IMR-90 (cell line): ENCODE measurements at places on chromosomes 4 and X. TPM values are rescaled to one million over a fixed set of nuclear protein-coding genes. Genes with fewer than 3 reads are reported as not detected.
A peak's percentile ranks its signal among the peaks of the same experiment; 100 is the strongest.

DNA sequence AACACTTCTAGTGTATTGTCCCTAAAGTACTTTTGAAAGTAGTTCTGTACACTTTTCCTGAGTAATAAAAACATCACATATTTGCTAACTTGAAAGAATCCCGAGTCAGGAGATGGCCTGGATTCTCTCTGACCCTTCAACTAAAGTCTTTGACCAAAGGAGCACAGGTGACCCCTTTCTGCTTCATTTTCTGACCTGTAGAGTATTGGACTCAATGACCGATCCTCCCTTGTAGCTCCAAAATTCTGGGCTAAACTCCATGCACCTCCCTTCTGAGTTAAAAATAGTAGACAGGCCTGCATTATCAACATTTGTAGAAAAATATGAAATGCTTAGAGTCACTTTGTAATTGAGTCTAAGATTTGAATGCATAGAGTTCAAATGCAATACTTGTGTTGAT is 4.0 kb upstream of the TAPT1 start:
- no peaks in the 10 kb centered on the region for H3K36me3 ChIP-seq
- H3K4me1 ChIP-seq, result no peaks in the 10 kb centered on the region
- no peaks in the 10 kb centered on the region for H3K27me3 ChIP-seq
- no peak overlapping the region for H3K27ac ChIP-seq

DNA sequence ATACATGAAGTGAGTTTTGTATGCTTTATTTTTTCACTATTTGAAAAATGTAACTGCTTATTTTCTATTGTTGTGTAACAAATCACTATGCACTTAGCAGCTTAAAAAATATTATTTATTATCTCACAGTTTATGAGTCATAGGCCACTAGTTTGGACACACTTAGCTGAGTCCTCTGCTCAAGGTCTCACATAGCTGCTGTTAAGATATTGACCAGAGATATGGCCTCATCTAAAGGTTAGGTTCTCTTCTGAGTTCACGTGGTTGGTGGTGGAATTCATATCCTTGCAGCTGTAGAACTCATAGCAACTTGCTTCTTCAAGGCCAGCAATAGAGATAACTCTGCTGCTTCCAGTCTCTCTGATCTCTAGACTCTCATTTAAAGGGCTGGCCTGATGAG is 534.4 kb downstream of the SPRY1 start:
- no peak overlapping the region for H3K4me3 ChIP-seq
- peak; percentile 12 for DNase-seq
- no peaks in the 10 kb centered on the region for H3K27me3 ChIP-seq
- H3K27ac ChIP-seq, result no peak overlapping the region
- no peaks in the 10 kb centered on the region for H3K4me1 ChIP-seq

DNA sequence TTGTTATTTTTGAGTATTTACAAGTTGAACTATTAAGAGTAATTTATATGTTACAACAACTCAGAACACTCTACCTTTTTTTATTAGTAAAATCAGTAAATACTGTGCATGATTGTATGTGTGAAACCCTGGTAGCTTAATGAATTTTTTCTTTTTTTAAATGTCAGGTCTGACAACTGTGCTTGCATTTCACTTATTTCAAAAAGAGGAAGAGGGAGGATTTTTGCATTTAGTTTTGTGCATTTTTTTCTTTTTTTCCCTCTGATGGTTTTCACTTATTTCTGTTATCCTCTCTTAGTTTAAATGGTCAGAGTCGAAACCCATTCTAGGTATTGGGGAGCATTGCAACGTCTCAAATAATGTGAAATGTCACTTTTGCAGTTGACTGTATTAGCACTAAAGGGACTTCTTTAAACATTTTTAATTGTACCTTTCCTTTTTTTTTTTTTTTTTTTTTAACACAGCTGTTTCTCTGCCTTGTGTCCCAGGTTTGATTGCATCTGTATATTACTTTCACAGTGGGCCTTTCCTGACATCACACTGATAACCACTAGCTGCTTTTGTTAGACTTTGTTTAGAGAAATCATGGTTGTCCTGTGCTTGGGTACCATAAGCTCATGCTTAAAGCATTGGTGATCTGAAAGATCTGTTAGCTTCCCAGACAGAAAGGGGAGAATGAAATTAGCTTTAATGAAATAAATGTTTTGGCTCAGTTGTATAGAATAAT is 28.5 kb downstream of the MOB1B start:
- no peak overlapping the region for H3K4me3 ChIP-seq
- DNase-seq, result peak; percentile 19
- no peaks in the 10 kb centered on the region for H3K36me3 ChIP-seq
- no peaks in the 10 kb centered on the region for H3K27me3 ChIP-seq

TBC1D9 gene
- 15.2 and 16.9 TPM in 2 replicates for total RNA-seq

DNA sequence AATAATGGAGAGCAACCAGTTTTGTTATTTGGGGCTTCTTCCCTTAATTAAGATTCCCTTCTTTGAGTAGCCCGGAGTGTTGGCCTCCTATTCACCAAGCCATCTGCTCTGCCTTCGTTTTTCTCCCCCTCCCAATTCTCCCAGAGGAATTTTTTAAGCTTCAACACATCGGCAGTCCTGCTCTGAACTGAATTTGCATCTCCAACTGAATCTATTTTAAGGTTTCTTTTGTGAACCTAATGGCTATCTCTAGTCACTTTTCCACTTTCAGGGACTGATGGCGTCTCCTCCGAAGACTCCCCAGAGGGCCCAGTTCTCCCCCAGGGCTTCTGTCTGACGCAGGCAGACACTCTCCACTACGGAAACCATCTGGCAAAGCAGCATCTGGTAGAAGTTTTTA is 280.2 kb downstream of the ADGRA3 start:
- H3K27ac ChIP-seq, result no peak overlapping the region
- no peak for DNase-seq
- H3K27me3 ChIP-seq, result no peaks in the 10 kb centered on the region; the same call in 1 of the 2 replicates
- no peak overlapping the region for H3K4me3 ChIP-seq
- H3K4me1 ChIP-seq, result no peaks in the 10 kb centered on the region

GRCh38 chr4:118788911-118789310 is 47.0 kb downstream of the SEC24D start:
- no peak overlapping the region for H3K27ac ChIP-seq
- H3K36me3 ChIP-seq, result peaks cover 19% of the 10 kb centered on the region
- no peaks in the 10 kb centered on the region for H3K27me3 ChIP-seq

GPR173 gene
- total RNA-seq, result 0.90 and 1.1 TPM in 2 replicates

BTC gene
- not detected in 2 replicates for total RNA-seq

DNA sequence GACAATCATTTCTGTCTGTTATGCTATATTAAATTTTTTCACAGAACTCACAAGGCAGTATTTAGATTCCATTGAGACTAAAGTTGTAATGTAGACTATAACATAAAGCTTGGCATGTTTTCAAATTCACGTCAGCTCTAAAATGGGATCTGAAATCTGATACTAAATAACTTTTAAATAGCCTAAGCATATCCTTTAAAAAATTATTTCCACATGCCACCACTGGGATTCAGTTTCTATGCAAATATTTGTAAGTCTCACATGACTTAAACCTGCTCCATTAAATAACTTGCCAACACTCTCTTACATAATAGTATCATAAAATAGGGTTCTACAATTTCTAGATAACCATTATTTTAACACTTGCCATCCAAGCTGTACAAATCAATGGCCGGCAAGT is 32.4 kb downstream of the KLHL8 start:
- H3K36me3 ChIP-seq, result no peaks in the 10 kb centered on the region
- H3K27me3 ChIP-seq, result no peaks in the 10 kb centered on the region
- peaks cover 3% of the 10 kb centered on the region; the same call in 1 of the 2 replicates for H3K4me1 ChIP-seq
- H3K27ac ChIP-seq, result no peak overlapping the region

GRCh38 chrX:45011131-45011530 is 138.1 kb downstream of the KDM6A start:
- H3K27me3 ChIP-seq, result no peaks in the 10 kb centered on the region
- no peak overlapping the region for H3K4me3 ChIP-seq
- peaks cover 2% of the 10 kb centered on the region; the same call in 1 of the 2 replicates for H3K4me1 ChIP-seq
- H3K27ac ChIP-seq, result no peak overlapping the region
- H3K36me3 ChIP-seq, result no peaks in the 10 kb centered on the region

TXK gene
- total RNA-seq, result not detected in 2 replicates

MID2 gene
- 3.3 and 4.7 TPM in 2 replicates for total RNA-seq

SLC9B1 gene
- total RNA-seq, result 0.18 and 0.28 TPM in 2 replicates

EPHA5 gene
- under 0.01 and 0.18 TPM in 2 replicates for total RNA-seq

- DNase-seq, result no peak
- H3K4me1 ChIP-seq, result no peaks in the 10 kb centered on the region
- no peaks in the 10 kb centered on the region for H3K36me3 ChIP-seq
- no peak overlapping the region for H3K4me3 ChIP-seq
These were observed 102.7 kb downstream of the TAB3 start for GRCh38 chrX:30786374-30786773.

- H3K4me1 ChIP-seq, result peaks cover 11% of the 10 kb centered on the region
- peak; percentile 25 for DNase-seq
These were observed 28.1 kb upstream of the RASL11B start for GRCh38 chr4:52833941-52834525.

- no peaks in the 10 kb centered on the region for H3K36me3 ChIP-seq
- H3K4me1 ChIP-seq, result no peaks in the 10 kb centered on the region
- H3K4me3 ChIP-seq, result no peak overlapping the region
- H3K27me3 ChIP-seq, result peaks cover 2% of the 10 kb centered on the region; the same call in 1 of the 2 replicates
- DNase-seq, result no peak
These were observed 102.1 kb upstream of the MID1IP1 start for GRCh38 chrX:38699121-38699520.

DNA sequence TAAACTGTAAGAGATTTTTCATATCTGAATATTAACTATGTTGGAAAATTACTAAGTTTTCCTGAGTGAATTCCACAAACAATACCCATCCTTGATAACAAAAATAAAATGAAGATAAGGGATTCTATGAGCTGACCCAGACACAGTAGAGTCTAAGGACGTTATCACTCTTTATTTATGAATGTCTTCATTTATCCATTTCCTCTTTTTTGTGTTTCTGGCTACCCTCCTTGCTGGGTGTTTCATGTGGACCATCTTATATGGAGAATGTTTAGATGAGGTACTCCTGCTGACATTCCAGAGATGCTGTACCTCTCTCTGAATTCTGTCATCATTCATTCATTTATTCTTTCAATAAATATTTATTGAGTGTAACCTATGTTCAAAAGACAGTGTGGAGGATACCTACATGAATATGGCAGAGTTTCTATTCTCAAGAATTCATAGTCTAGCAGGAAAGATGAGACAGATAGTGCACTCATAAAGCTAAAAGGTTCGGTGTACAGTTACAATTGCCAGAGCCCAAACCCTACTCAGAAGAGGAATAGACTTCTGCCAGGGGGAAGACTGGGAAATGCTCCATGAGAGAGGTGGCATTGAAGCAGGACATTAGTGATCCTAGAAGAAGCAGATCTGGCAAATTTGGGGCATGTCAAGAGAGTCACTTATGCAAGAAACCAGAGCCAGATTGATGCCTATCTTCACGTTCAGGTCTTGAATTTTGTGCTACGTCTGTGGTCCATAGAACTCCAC is 195.8 kb downstream of the MAML3 start:
- no peaks in the 10 kb centered on the region for H3K36me3 ChIP-seq
- H3K27me3 ChIP-seq, result no peaks in the 10 kb centered on the region
- H3K27ac ChIP-seq, result no peak overlapping the region
- H3K4me3 ChIP-seq, result no peak overlapping the region
- peaks cover 2% of the 10 kb centered on the region; the same call in 1 of the 2 replicates for H3K4me1 ChIP-seq
- no peak for DNase-seq

DNA sequence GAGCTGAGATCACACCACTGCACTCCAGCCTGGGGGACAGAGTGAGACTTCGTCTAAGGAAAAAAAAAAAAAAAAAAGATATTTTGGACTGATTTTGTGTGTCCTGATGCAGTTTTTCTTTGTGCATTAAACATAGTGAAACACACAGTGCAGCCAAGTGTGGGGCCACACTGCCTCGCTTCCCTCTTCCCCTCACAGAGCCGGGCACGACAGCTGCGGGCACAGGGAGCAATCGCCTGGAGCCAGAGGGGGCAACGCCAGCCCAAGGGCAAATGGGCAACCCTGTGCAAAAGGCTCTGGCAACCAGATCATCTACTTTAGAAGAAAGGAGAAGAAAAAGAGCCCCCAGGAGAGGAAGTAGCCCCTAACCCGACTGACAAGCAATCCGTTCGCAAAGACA is 13.5 kb upstream of the CCNQ start:
- H3K4me3 ChIP-seq, result no peak overlapping the region
- no peaks in the 10 kb centered on the region for H3K4me1 ChIP-seq
- H3K27ac ChIP-seq, result no peak overlapping the region
- no peaks in the 10 kb centered on the region for H3K36me3 ChIP-seq

GRCh38 chr4:186948361-186949242 is 224.9 kb upstream of the FAT1 start:
- peak; percentile 83 for DNase-seq
- no peaks in the 10 kb centered on the region for H3K27me3 ChIP-seq

GRCh38 chr4:42566835-42567234 is 90.1 kb downstream of the ATP8A1 start:
- no peak overlapping the region for H3K4me3 ChIP-seq
- H3K4me1 ChIP-seq, result no peaks in the 10 kb centered on the region
- DNase-seq, result no peak
- no peaks in the 10 kb centered on the region for H3K27me3 ChIP-seq
- H3K36me3 ChIP-seq, result no peaks in the 10 kb centered on the region
- no peak overlapping the region for H3K27ac ChIP-seq

AFP gene
- total RNA-seq, result 0.56 and 1.3 TPM in 2 replicates

GAGE13 gene
- total RNA-seq, result not detected in 2 replicates

DNA sequence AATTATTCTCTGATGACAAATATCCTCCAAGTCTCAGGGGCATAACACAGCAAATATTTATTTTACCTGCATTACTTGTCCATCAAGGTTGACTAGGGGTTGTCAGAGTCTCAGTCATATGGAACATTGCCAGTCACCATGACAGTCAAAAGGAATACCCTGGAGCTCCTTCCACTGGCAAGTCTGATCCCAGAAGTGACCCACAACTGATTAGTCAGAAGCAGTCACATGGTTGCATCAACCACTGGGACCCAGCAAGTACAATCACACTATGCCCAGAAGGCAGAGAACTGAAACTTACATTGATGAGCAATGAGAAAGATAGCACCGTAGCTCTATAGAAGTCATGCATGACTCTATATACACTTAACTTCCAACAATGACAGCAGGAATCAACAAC is 41.9 kb upstream of the SOD3 start:
- H3K4me3 ChIP-seq, result no peak overlapping the region
- no peaks in the 10 kb centered on the region for H3K36me3 ChIP-seq
- H3K4me1 ChIP-seq, result no peaks in the 10 kb centered on the region
- DNase-seq, result peak; percentile 67

- H3K4me3 ChIP-seq, result no peak overlapping the region
- H3K4me1 ChIP-seq, result no peaks in the 10 kb centered on the region; the same call in 1 of the 2 replicates
- no peaks in the 10 kb centered on the region for H3K27me3 ChIP-seq
- H3K27ac ChIP-seq, result no peak overlapping the region
- DNase-seq, result no peak
These were observed 5.8 kb downstream of the TBC1D19 start for GRCh38 chr4:26589705-26590104.

- no peak overlapping the region for H3K27ac ChIP-seq
- peaks cover under 1% of the 10 kb centered on the region; the same call in 1 of the 2 replicates for H3K27me3 ChIP-seq
- no peak overlapping the region for H3K4me3 ChIP-seq
- no peaks in the 10 kb centered on the region for H3K36me3 ChIP-seq
- no peaks in the 10 kb centered on the region for H3K4me1 ChIP-seq
- no peak for DNase-seq
These were observed 27.2 kb upstream of the SLC34A2 start for GRCh38 chr4:25628451-25628850.

GRCh38 chr4:29304595-29304994 is 1415.6 kb upstream of the PCDH7 start:
- no peaks in the 10 kb centered on the region for H3K4me1 ChIP-seq
- no peaks in the 10 kb centered on the region for H3K27me3 ChIP-seq
- peak; percentile 42 for DNase-seq
- no peak overlapping the region for H3K4me3 ChIP-seq
- no peak overlapping the region for H3K27ac ChIP-seq

- no peak overlapping the region for H3K4me3 ChIP-seq
- H3K4me1 ChIP-seq, result no peaks in the 10 kb centered on the region
- H3K36me3 ChIP-seq, result no peaks in the 10 kb centered on the region
- H3K27me3 ChIP-seq, result no peaks in the 10 kb centered on the region
These were observed 136.6 kb upstream of the HHIP start for GRCh38 chr4:144509088-144510015.

FDCSP gene
- not detected in 2 replicates for total RNA-seq
